ENCODE measurements at places on chromosomes 2 and 18. TPM values are rescaled to one million over a fixed set of nuclear protein-coding genes. Genes with fewer than 3 reads are reported as not detected.

The HOXD13 gene
- total RNA-seq = 0.18 TPM

The ZAP70 gene
- total RNA-seq = 0.18 TPM

The SH3BP4 gene
- total RNA-seq = 38.9 TPM

The DSG1 gene
- total RNA-seq = not detected

The CDCA7 gene
- total RNA-seq = 45.3 TPM

The CFAP210 gene
- 0.31 TPM for total RNA-seq

The TMEM169 gene
- total RNA-seq = 0.37 TPM

The CCDC150 gene
- 4.5 TPM for total RNA-seq

The CFAP65 gene
- 0.17 TPM for total RNA-seq

The MARCHF4 gene
- 21.4 TPM for total RNA-seq

The HOXD11 gene
- total RNA-seq = 6.5 TPM

The CAPN10 gene
- 25.0 TPM for total RNA-seq

The CHRNG gene
- not detected for total RNA-seq

The CLEC4F gene
- total RNA-seq = not detected

The DSEL gene
- 0.41 TPM for total RNA-seq

The LCT gene
- total RNA-seq = 0.03 TPM

The CABLES1 gene
- total RNA-seq = 14.0 TPM

The TNFAIP6 gene
- 0.89 TPM for total RNA-seq

The ALLC gene
- total RNA-seq = not detected

The FSHR gene
- total RNA-seq = not detected

The ANKRD62 gene
- total RNA-seq = not detected

The SERPINB13 gene
- not detected for total RNA-seq

The CYB5A gene
- total RNA-seq = 127 TPM

The LYG2 gene
- total RNA-seq = not detected

The C2orf78 gene
- not detected for total RNA-seq

The UNC80 gene
- total RNA-seq = not detected

The TRAK2 gene
- total RNA-seq = 16.5 TPM

The UGT1A6 gene
- total RNA-seq = 0.72 TPM

The TXNDC2 gene
- 0.06 TPM for total RNA-seq

The PAIP2B gene
- total RNA-seq = 0.23 TPM

The RAX gene
- total RNA-seq = not detected

The CDH7 gene
- total RNA-seq = not detected

The SERPINB12 gene
- not detected for total RNA-seq

The SPIRE1 gene
- total RNA-seq = 16.4 TPM

The GREB1L gene
- 5.4 TPM for total RNA-seq

The MC2R gene
- not detected for total RNA-seq

The TOGARAM2 gene
- 0.20 TPM for total RNA-seq

The SPR gene
- total RNA-seq = 128 TPM

The DRC1 gene
- total RNA-seq = 0.11 TPM

The IL18RAP gene
- 0.25 TPM for total RNA-seq

Measured in A549 treated with AZD2906 at 1 μM for 4 hours (cell line).